ENCODE measurements at places on chromosomes 11 and 22.
A peak's percentile ranks its signal among the peaks of the same experiment; 100 is the strongest.

DNA sequence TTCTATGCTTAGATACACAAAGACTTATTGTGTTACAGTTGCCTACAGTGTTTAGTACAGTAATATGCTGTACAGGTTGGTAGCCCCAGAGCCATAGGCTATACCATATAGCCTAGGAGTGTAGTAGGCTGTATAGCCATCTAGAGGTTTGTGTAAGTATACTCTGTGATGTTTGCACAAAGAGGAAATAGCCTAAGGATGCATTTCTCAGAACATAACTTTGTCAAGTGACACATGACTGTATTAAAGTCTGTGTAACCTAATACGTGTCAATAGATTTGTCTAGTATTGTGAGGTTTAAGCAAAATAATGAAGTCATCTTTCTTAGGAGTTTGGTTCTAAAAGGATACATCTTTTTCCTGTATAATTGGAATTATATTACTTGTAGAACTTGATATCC, 5.5 kb downstream of the ZC3H12C start:
- no peak for DNase-seq

DNA sequence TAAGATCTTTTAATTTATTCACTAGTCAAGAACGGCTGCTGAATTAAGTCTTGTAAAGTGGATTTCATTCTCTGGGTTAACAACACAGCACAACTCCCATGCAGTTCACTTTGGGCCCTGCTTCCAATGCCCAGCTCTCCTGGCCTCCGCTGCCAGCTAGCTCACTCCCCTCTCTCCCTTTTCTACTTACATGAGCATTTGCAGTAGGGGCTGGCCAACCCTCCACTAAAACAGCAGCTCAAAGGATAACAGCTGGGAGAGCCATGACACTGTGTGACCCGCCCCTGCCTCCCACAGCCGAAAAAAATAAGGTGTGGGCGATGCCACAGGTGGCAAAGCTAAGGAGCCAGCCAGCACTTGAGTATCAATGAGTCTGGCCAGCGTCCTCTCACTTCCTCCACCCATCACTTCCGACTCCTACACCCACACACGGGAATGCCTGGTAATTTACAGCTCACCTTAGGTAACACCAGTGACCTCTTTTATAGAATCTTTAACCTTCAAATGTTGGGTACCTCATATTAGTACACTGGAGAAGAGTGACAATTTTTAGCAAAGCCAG, 56.8 kb downstream of the DGCR2 start:
- no peak for DNase-seq

GRCh38 chr11:32152821-32153220, 61.9 kb downstream of the RCN1 start:
- DNase-seq: no peak

- DNase-seq: no peak
Measured at GRCh38 chr22:29336751-29337490, 21.4 kb upstream of the RASL10A start.

GRCh38 chr22:45552017-45552411, 49.3 kb downstream of the FBLN1 start:
- no peak for DNase-seq

GRCh38 chr22:30655532-30655931, 12.1 kb downstream of the DUSP18 start:
- no peak for DNase-seq

DNA sequence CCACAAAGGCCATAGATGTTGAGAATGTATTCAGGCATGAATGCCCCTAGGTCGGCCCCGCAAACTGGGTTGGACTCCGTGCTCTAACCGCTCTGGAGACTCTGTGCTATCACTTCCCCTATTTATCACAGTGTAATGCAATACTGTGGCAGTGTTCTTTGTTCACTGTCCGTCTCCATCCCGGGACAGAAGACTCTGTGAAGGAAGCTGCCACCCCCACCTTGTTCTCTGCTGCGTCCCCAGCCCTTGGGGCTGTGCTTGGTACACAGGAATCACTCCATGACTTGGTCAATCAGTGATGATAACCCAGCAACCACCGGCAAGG, 57.6 kb downstream of the TSPAN18 start:
- no peak for DNase-seq

DNA sequence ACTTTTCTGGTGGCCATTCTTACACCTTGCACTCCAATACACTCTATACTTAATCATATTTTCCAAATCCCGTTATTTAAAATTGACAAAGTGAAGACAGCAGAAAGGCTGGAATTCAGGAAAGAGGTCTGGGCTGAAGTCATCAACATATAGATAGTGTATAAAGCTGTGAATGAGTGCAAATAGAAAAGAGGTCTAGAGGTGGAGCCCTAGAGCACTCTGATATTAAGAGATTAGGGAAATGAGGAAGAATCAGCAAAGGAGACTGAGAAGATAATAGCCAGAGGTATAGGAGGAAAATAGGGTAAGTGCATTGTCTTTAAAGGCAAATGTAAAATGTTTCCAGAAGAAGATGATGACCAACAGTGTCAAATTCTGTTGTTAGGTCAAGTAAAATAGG, 7.9 kb downstream of the CTR9 start:
- peak; percentile 7 for DNase-seq

GRCh38 chr22:23847991-23848864, 9.4 kb upstream of the DERL3 start:
- no peak for DNase-seq
